ENCODE measurements at places on chromosomes 5 and 9.

- DNase-seq = no peak
These were observed 31.4 kb upstream of the MTAP start for GRCh38 chr9:21770871-21771560.

DNA sequence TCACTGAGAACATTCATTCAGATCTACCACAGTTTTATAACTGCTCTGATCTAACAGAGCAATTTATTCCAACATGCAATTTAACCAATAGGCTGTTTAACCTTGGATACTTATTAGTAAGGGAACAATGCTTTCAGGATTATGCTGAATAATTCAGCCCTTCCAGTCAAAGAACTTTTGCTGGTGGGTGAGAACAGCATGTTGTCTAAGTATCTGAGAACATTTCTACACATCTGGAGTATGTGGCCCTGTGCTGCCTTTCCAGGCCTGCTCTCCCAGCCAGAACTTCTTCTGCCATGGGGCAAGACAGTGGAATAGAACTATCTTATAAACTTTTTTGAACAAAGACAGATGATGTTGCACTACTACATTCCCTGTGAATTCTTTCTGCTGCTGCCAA lies 55.8 kb downstream of the NFIB start:
- no peak for DNase-seq

- no peak for DNase-seq
These were observed 39.8 kb upstream of the NEK6 start for GRCh38 chr9:124217836-124218437.

DNA sequence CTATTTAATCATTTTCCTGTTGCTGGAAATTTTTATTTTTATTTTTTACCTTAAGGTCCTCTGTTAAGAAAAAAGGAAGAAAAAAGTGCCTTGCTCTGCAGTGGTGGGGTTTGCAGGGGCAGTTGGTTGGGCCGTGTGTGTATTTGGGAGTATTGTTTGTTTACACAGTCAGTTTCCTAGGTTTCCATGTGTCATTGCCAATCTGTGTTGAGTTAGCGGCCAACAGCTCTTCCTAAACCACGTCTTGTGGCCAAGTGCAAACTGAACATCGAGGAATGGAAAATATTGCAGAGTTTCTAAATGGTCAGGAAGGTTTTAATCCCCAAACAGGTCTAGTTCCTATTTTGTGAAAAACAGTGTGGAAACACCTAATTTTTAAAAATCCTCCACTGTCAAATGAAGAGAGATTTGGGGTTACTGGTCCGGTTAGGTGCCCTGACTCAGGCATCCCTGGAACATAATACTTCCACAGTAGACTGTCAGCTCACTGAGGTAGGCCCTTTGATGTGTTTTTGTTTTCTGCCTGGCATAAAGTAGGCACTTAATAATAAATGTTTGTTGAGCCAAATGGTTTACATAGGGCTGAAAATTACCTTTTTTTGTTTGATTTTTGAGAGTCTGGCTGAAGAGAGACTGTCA lies 37.0 kb downstream of the MAMDC2 start:
- DNase-seq = no peak
